Foreskin fibroblast (primary cell): ENCODE measurements at places on chromosomes 3 and 15.

DNA sequence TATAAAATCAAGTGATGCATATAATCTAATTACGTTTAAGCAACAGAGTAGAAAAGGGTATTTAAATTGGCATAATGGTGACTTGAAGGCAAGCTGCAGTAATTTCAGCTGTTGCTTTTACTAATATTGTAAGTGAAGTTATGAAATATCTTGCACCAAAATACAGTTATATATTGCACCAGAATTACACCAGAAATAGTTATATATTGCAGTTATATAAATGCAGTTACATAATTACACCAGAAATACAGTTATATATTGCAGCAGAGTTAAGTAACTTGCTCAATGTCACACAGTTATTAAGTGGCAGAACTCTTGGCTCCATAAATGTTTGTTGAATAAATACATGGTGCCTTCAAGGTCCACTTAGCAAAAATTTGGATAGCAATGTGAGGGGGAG is 51.4 kb downstream of the PCOLCE2 start:
- no peak for DNase-seq

DNA sequence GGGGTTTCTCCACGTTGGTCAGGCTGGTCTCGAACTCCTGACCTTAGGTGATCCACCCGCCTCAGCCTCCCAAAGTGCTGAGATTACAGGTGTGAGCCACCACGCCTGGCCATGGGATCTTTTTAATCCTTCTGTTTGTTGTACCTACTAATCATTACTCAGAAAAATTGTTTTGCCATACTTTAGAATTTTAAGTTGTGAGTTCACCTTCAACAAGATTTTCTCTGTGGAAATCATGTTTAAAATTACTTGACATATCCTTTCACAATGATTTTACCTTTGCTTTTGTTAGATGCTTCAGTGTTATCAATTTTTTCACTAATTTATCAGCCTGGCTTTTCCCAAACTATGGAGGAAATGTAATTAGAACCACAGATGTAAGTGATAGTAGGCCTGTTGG is 11.6 kb upstream of the MECOM start:
- DNase-seq, result no peak

- DNase-seq, result no peak
Measured at GRCh38 chr15:31070867-31071266, 30.7 kb downstream of the TRPM1 start.

- DNase-seq, result peak; percentile 84
Measured at GRCh38 chr3:138946663-138947494, at the start of the genes FOXL2 and FOXL2NB. FOXL2 (minus strand) TSS chr3:138947137; CDS start chr3:138946722, 415 bp downstream. FOXL2NB (plus strand) TSS chr3:138947217; CDS start chr3:138947365, 148 bp downstream.

- no peak for DNase-seq
Measured at GRCh38 chr15:39774688-39775267, 7.9 kb downstream of the FSIP1 start.

GRCh38 chr15:84715441-84716035 is 401 bp downstream of the SEC11A start:
- no peak for DNase-seq

GRCh38 chr15:38476120-38476519 is 22.2 kb downstream of the FAM98B start:
- no peak for DNase-seq
